ENCODE measurements at places on chromosomes 3 and 15.

DNA sequence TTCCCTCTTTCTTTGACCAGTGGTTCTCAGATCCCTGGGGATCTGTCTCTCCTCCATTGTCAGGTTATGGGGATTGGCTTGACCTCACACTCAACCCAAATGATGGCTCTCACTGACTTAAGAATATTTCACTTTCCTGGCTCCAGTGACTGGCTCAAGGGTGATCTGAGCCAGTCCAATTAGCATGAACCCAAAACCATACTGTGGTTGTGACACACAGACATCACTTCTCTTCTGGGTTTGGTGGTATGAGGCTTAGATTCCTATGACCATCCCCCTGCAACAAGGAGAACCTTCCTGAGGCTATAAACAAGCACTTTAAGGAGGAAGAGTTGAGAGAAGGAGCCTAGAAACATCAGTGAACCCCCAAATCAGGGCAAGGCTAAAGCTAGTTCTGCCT lies 85.8 kb downstream of the KCNAB1 start:
- no peak for DNase-seq

GRCh38 chr3:159732172-159733111 lies 256.2 kb upstream of the IL12A start:
- no peak for DNase-seq

- no peak for DNase-seq
Observed at GRCh38 chr3:39387411-39387975, 4.3 kb downstream of the SLC25A38 start.

GRCh38 chr3:11248596-11248995 lies 23.6 kb upstream of the ATG7 start:
- no peak for DNase-seq

GRCh38 chr15:40344631-40345120 lies 3.9 kb upstream of the CCDC9B start:
- peak; percentile 65 for DNase-seq

DNA sequence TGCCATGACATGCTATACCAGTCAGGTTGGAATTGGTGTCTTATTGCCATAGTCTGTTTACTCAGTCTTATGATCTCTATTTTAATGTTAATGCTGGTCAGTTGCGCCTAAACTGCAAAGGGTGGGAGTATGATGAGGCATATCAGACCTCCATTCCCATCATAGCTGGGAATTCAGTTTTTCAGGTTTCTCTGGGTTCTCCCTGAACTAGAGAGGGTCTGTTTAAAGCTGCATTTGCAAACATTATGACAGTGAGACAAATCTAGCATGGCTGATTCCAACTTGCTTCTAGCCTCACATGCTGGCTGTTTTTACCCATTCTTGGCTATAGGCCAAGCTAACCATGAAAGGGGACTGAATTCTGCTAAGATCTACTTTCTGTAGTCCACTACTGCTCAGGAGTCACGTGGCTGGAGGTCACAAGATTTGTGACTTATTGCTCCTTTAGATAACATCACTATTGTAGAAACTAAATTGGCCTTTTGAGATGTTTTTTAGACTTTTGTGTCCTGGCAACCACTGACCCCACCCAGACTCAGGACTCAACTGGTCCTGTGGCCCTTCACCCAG lies 96.5 kb downstream of the TGFBR2 start:
- DNase-seq: no peak
